T follicular helper cell (primary cell): ENCODE measurements at places on chromosomes 4 and X.

- DNase-seq = no peak
Measured at GRCh38 chr4:39525822-39526690, 1.2 kb downstream of the UGDH start.

GRCh38 chrX:127873637-127874036 is 178.6 kb downstream of the ACTRT1 start:
- no peak for DNase-seq

- DNase-seq = no peak
Measured at GRCh38 chr4:80540785-80541469, 205.4 kb downstream of the CFAP299 start.

GRCh38 chr4:154608361-154609252 is 3.8 kb downstream of the FGG start:
- no peak for DNase-seq

GRCh38 chr4:47451657-47452056 is 11.8 kb downstream of the COMMD8 start:
- DNase-seq = no peak

- no peak for DNase-seq
Measured at GRCh38 chr4:7195141-7195515, 2.8 kb downstream of the SORCS2 start.

DNA sequence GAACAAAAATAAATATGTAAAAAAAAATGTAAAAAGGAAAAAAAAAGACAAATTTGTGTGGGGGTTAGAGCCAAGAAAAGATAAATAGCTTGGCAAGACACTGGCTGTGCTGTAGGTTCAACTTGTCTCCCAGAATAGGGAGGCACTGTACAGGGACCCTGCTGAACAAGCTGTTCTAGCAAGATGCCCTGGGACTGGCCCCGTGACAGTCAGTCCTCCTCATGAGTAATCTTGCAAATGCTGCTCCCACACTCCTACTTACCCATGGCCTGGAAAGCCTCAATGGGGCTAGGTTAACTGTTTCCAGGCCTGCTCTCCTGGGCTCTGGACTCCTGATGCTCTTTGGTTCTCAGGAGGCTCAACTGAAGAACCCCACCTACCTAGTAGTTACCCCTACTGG is 106.8 kb downstream of the ATG4A start:
- no peak for DNase-seq

- DNase-seq = no peak
Measured at GRCh38 chr4:181468451-181468850, 774.8 kb upstream of the TENM3 start.

DNA sequence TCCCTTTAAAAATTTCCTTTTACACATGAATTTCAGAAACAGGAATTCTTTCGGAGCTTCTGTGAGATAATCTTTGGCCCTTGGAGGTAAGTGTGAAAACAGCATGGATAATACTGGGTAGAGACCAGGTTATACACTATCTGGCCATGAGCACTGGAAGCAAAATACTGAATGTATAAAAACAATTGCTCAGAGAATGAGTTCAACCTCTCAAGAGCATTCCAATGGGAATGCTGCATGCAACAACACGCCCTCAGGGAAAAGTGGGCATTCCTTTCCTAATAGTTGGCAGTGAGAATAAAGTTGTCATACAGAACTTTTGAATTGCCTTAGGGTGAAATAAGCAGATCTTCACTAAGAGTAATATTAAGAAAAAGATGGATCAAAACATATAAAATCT is 574.8 kb upstream of the DIPK2B start:
- DNase-seq = no peak

DNA sequence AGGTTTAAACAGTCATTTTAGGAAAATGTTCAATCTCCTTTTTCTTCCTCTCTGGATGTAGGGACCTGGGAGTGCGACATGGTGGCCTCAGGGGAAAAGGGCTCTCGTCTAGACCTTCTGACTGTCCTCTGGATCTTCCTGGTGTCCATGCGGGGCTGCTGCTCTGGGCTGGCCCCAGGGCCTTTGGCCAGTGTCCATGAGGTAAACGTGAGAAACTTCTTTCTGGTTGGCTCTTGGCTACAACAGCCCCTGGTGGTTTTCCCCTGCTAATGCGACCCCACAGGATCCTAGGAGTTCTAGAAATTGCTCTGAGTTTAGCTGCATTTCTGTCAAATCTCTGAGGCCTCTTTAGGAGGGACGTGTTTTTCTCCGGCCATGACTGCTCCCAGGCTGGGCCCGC is 85.7 kb downstream of the MFAP3L start:
- no peak for DNase-seq

GRCh38 chrX:53262918-53263394 is 18.4 kb downstream of the IQSEC2 start:
- DNase-seq = no peak

DNA sequence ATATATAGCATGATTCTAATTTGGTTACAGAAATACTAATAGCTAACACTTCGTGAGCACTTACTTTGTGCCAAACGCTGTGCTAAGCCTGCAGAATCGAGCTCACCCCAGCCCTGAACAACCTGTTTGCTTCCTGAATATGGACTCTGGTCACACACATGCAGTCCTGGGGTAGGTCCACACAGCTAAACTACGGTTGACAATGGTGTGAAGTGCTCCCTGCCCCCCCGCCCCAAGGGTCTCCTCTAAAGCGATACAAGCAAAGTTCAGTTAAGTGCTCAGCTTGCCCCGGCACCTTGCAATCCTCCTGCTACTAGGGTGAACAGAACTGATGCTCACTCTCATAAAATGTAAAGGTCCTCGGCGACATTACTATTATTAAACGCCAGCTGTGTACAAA is 879 bp downstream of the FOXP3 start:
- no peak for DNase-seq

DNA sequence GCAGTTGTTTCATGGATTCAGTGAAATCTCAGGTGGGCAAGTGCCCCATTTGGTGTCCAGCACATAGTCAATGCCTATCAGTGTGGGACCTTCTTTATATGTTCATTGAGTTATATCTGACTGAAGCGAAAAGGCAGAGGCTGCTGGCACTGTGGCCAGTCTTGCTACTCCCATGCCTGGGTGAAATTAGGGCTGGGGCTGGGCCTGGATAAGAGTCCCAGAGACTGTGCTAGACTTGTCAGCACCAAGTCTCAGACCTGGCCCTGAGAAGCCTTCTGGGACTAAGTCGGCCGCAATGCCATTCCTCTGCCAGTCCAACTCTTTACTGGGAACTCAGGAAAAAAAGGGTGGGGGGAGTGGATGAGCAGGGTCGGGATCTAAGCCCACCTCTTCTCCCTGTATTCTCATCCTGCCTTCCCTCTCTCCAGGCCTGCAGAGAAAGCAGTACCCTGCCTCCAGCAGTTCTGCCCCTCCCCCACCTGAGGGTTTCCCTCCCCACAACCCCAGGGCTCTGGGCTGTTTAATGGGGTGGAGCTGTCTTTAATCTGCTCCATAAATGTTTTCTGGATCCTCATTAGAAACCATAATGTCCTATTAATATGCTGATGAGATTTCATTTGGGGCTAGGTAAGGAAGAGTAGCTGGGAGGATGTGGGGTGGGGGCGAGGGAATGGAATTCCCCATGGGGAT is 153.5 kb upstream of the PJA1 start:
- DNase-seq = no peak

GRCh38 chr4:48194971-48195370 is 60.9 kb upstream of the TXK start:
- DNase-seq = no peak

GRCh38 chrX:134025986-134026545 is 40.7 kb upstream of the GPC3 start:
- DNase-seq = no peak

- DNase-seq = no peak
Measured at GRCh38 chr4:107156443-107156842, 120.3 kb upstream of the DKK2 start.

- no peak for DNase-seq
Measured at GRCh38 chr4:187059021-187059420, 335.4 kb upstream of the FAT1 start.

DNA sequence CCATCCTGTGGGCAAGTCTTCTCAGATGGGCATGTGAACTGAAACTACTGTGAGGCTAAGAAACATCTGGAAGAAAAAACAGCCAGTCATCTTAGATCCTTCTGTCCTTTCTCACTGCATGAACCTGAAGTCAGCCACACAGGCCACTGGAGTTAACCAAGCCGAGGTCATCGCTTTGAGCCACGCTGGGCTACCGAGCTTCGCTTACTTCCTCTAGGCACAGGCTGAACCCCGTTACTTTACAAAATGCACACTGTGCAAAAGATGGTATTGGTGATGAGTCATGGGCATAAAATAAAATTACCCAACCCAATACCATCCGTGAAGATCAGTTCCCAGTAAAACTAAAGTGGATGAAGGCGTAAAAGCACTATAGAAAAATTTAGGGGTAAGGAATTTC is 86.2 kb downstream of the MTMR1 start:
- no peak for DNase-seq

- no peak for DNase-seq
Measured at GRCh38 chr4:165715989-165716388, 157.0 kb upstream of the TLL1 start.

DNA sequence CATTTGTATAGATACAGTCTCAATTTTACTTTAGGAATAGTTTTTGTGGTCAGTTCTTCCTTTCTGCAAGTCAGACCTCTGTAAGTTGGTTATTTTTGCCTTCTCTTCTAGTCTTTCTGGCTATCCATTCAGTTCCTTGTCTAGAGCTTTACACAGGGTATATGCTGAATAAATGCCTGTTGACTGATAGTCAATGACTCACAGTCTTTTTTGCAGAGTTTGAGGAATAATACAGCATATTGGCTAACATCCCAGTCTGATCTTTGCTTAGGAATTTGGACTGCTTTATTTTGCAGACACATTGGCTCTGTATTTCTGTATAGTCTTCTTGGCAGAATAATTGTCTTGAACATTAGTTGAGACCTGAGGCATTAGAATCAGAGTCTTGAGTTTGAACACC is 132.4 kb downstream of the MAGEC1 start:
- no peak for DNase-seq

DNA sequence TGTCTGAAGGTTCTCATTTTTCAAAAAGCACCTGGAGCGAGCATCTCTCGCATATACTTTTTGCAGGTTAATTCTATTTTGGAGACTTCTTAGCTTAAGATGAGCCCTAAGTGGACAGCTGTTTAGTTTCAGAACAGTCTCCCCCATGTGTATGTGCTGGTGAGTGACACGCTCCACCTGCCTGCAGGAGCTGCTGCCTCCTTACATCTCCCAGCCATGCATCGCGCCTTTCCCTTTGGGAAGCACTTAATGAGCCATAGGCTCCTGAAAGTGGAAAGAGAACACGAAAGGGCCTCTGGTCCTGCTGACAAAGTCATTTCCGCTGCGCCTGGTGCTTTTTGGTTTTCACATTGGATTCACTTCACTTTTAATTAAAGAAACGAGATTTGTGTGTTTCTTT is 56.1 kb downstream of the TRIML2 start:
- DNase-seq = no peak

DNA sequence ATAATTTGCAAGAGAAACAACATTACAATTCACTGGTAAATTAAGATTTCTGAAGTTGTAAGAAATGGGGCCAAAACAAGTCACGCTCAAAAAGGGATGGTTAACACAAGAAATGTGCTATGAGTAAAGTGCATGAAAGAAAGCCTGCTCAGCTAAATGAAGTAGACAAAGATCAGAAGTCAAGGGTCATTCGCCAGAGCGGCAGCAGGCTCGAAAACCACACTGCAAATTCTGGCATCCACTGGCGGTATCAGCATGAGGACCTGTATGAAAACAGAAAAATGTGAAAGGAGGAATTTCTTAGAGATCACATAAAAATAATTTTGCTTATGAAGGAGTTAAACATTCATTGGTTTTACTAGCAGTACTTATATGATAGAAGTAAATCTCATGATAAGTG is 49.6 kb downstream of the FBXL5 start:
- DNase-seq = no peak

DNA sequence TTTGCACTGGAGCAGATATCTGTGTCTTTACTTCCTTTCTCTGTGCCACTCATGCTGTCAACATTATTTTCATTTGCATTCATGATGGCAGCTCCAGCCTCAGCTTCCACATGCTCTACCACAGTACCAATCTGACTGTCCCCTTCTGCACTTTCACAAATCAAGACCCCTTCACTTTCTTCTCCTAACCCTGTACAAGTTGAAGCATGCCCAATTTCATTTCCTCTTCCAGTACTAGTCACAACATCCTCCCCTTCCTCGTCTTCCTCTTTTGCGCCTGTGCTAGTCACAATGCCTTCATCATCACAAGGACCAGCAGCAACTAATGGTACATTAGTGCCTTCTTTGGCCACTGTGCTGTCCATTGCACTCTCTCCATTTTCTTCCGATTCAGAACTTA is 26.5 kb downstream of the BOD1L1 start:
- DNase-seq = no peak

DNA sequence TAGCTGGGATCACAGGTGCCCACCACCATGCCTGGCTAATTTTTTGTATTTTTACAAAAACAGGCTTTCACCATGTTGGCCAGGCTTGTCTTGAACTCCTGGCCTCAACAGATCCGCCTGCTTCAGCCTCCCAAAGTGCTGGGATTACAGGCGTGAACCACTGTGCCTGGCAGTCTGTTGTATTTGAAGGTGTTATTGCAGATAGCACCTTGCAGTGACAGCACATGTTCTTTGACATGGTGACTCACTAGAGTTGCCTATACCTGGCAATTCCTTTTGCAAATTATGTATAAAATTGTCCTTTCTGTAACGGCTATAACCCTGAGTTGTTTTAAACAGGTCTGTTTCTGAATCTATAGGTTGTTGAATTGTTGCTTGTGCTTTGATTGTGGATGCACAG is 7.9 kb downstream of the OGT start:
- DNase-seq = no peak

DNA sequence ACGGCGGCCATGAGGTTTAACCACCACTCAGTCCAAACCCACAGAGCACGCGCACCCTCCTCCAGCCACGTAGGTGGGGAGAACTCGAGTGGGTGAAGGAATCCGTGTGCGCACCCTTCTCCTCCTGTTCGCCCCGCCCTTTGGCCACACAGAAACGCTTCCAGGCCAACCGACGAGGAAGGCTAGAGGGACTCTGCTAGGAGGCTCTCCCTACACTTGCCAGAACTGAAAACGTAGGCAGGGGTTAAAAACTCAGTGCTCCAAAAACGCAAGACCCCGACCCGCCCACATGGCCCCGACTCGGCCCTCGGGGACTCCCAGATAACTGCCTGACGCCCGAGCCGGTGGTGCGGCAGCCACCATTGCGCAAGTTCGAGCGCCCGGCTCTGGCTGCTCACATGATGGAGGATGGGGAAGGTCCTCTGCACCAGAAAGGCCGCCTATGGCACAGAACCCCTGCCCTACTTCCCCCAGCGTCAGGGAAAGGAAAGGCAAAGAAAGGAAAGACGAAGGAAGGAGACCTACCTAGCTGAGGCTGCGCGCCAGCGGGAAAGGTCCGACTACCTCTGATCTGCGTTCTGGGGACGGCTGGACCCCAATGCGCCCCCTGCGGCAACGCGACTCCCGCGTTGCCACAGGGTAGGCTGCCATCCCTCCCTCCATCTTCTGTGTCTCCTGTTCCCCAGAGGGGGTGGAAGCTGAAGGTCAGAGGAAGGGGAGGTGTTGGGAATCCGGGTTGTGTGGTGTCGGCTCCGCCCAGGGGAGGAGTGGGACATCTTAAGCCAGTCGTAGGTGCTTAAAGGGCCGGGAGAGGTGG is 201.9 kb upstream of the AGTR2 start:
- no peak for DNase-seq
